ENCODE measurements at places on chromosomes 16 and 17.
A peak's percentile ranks its signal among the peaks of the same experiment; 100 is the strongest.

DNA sequence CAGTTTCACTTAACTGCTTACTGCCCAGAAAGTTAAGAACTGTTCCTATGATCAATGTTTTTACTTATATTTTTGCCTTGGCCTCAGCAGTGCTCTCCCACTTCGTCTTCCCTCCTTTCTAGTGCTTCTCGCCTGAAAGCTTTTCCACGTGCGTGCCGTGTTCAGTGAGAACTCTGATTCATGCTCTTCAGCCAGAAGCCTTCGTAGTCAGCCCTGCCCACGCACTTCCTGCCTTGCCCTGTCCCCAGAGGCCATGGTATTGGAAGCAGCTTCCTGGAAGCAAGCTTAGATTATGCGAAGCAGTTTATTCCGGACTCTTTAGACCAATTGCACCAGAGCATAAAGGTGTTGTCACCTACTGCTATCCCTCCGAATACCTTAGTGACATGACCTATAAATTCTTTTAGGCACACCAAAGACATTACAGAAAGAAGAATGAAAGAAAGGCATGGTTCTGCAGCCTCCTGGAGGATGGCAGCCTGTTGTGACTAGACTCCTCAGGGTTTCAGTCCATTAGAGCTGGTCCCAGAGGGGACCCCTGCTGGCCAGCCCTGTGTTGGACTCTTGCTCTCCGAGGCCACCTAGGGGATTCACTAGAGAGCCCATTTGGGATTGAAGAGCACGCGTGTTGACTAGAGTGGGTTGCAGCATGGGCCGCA, 105.2 kb downstream of the RPTOR start:
- DNase-seq = peak; percentile 74

- no peak for DNase-seq
These were observed 734.0 kb downstream of the MAF start for GRCh38 chr16:78866521-78866920.

DNA sequence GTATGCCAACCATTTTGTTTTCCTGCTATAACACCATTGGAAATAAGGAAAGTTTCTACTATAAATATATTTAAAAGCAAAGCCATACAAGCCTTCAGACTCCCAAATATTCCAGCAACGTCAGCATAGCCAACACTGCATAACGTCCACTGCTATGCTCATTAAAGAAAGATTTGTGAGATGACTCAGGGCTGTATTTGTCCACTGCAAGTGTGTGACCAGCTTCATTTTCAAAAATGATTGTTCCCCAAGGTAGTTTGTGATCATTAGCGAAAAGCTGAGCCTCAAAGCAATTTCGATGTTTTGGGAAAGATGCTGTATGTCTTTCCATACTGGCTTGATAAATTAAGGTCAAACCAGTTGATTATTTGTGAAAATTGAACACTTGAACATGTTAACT, 14.9 kb upstream of the CCDC182 start:
- no peak for DNase-seq

DNA sequence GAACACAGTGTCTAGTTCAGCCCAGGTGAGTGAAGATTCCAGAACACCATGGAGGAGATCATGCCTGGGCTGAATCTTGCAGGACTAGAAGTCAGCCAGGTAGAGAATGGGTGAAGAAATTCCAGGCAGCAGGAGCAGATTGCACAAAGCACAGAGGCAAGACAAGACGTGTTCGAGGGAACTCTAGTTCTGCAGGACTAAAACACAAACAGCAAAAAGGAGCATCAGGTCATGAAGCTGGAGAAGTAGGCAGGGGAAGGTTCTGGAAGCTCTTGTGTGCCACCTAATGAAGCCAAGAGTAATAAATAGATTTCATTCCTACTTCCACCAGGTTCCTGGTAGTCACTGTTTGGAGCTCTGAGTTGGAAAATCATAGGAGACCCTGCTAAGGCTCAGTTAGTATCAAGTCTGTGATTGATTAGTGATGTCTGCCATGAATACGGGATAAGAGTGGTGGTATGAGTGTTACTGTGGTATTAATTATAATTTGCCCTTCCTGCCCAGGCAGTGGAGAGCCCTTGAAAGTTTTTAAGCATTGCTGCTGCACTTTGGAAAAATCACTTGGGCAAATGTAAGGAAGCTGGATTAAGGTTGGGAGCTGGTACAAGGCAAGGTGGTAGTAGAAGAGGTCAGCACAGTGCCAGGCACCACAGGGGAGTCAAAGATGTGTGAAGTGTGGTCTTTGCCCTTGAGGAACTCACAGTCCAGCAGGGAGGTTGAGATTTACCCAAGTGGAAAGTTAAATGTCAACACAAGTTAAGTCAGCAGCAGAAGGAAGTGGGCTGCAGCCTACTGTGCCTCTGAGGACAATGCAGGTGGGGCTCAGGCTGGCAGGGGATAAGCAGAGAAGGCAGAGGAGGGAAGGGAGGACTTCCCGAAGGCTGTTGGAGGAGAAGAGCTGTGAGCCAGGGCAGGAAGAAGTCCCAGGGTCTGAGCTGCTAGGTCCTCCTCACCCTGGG, 13.5 kb upstream of the FOXN1 start:
- no peak for DNase-seq

DNA sequence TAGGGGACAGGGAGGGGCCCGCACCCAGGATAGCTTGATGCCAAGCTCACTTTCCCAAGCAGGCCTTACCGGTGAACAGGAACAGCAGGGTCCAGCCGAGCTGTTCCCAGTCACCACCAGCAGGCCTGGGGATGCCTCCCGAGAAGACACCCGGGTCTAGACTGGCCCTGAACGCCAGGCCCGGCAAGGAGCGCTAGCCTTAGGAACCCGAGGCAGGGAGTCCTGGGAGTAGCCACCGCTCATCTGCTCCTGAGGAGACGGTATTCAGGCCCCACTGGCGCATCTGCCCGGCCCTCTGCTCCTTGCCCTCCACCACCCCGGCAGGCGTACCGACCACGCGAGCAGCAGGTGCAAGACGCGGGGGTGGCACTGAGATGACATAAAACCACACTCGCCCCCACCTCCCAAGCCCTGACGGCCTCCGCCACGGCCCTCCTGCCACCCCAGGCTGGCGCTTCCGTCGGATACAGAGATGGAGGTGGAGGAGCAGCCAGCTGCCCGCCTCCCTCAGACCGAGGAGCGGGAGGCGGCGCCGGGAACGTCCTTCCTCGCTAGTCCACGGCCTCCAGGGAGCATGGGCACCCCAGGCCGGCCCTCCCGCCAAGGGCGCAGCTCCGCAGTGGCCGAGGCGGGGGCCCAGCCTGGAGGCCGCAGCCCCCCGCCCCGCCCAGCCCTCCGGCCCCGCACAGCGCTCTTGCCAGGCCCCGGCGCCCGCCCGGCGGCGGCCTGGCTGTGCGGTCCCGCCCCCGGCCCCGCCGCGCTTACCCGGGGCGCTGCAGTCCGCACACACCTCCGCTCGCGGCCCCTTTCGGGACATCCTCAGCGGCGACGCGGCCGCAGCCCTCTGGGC, 661 bp downstream of the GIT1 start:
- no peak for DNase-seq

- no peak for DNase-seq
These were observed 36.9 kb downstream of the XYLT1 start for GRCh38 chr16:17433577-17434451.

DNA sequence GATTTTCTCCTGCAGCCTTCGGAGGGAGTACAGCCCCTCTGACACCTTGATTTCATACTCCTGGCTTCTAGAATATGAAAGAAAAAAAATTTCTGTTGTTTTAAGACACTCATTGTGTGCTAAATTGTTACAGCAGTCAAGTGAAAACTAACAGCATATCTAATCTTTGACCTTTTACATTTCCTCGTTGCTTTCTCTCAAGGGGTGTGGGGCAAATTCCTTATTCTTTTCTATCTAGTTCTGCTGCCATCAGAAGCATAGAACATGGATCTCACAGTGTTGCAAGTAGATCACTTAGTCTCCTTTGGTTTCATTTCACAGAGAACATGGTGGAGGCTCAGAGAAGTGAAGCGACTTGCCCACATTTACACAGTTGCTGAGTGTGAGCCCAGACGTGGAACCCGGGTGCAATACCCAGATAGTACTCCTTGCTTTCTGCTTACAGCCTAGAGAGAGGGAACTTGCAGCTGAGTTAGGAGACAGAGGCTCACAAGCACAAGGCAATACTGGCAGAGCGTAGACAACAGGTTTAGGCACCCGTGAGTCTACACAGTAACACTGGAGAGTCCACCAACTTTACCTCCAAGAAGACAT, 28.7 kb upstream of the MMD start:
- DNase-seq = no peak

- DNase-seq = no peak
These were observed 805.3 kb upstream of the SOX9 start for GRCh38 chr17:71315568-71315967.

DNA sequence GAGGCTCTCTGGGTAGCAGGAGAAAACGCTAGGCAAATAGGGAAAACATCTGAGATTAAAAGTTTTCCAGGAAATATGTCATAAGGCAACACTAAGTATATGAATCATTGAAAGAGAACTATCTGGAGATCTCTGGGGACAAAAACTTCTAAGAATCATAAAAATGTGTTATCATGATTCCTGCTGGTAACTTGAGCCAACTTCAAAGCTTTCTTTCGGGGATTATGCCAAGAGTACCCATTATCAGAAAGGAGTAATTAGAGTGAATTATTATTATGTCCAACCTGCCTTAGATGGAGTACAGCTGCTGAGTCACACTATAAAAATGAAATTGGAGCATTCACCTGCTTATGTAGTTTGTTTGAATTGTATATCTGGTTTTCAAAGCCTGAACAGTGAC, 488.5 kb upstream of the SOX9 start:
- no peak for DNase-seq

All from AG09309 (cell line).